ENCODE measurements at places on chromosomes 4 and X.

DNA sequence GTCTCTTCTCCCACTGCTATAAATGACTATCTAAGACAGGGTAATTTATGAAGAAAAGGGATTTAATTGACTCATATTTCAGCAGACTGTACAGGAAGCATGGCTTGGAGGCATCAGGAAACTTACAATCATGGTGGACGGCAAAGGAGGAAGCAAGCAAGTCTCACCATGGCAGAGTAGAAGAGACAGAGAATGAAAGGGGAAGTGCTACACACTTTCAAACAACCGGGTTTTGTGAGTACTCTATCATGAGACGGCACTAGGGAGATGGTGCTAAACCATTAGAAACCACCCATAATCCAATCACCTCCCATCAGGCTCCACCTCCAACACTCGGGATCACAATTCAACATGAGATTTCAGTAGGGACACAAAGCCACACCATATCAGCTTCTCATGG is 11.1 kb downstream of the UBE2NL start:
- no peak for DNase-seq

DNA sequence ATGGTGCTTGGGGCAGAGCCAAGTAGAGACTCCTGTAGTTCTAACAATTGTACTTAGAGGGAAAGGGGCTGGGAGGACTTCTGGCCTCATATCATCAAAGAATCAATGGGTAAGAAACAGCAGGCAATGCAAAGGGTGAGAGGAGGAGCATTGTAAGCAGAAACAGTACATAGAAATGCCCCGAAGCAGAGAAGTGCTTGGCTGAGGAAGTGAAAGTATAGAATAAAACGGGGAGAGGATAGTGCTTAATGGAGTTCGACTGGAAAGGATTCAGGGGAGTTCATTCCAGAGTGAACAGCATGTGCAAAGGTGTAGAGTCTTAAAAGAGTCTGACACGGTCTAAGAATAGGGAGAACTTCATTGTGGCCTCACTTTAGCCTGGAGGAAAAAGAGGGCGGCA is 103.0 kb downstream of the SYNPO2 start:
- DNase-seq: no peak

DNA sequence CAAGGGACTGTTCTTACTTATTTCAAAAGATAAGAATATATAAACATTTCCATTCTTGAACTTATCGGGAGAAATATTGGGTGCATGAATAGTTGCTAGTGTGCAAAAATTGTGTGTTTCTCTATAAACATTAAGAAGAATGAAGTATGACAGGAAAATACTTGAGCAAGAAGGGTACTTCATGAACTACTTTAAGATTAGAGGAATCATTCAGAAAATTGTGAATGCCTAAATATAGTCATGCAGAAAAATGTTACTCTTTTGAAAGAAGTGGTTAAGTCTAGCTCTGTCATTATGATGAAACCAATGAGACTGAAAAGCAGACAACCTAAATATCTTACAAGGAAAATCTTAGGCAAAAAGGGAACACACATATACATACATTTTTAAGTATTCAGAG is 207.8 kb upstream of the PCDH18 start:
- no peak for DNase-seq

- no peak for DNase-seq
These were observed 222.4 kb downstream of the SLIT2 start for GRCh38 chr4:20474119-20474518.

- no peak for DNase-seq
These were observed 571.9 kb downstream of the SPOCK3 start for GRCh38 chr4:166662266-166662843.

DNA sequence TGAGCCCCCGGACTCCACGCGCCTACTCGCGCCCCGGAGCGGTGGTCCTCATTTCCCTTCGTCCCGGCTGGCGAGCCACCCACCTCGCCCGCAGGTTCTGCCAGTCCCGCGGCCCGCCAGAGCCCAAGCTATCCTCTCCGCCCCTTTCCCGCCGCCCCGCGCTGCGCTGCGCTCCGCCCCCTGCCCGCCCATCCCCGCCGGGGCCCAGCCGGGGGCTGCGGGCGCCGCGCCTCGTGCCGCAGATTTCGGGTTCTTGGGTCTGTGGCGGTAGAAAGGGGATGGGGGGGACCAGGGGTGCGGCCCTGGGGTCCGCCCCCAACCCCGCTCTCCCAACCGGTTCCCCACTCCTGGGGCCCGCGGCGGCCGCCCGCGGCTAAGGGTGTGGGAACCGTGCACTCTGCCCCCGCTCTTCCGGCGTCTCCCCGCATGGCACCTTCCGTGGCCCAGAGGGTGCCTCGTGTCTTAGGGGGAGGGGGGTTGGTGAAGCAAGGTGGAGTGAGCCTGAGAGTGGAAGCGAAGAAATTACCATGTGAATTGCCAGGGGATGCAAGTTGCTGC is 650.8 kb upstream of the DIPK2B start:
- peak; percentile 33 for DNase-seq

DNA sequence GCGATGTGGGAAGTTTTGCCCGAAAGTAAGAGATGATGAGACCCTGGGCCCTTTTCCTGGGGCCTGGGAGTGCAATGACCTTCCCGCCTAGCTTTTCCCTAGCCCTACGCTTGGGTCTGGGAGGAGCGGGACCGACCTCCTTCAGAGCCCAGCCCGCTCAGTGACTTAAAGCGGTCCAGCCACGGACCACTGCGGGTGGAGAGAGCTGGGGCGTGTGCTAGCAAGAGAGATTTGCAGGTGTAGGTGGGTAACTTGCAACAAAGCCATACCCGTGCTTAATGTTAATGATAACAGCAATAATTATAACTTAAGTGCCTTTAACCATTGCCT is 503 bp upstream of the PDE5A start:
- DNase-seq: no peak

GRCh38 chr4:79030973-79031372 is 91.7 kb upstream of the PAQR3 start:
- no peak for DNase-seq

- no peak for DNase-seq
These were observed 789.3 kb downstream of the IL1RAPL1 start for GRCh38 chrX:29376584-29376983.

GRCh38 chrX:118215346-118215745 is 98.7 kb upstream of the KLHL13 start:
- DNase-seq: no peak

- DNase-seq: no peak
These were observed 78.7 kb downstream of the WDFY3 start for GRCh38 chr4:84887824-84888223.

DNA sequence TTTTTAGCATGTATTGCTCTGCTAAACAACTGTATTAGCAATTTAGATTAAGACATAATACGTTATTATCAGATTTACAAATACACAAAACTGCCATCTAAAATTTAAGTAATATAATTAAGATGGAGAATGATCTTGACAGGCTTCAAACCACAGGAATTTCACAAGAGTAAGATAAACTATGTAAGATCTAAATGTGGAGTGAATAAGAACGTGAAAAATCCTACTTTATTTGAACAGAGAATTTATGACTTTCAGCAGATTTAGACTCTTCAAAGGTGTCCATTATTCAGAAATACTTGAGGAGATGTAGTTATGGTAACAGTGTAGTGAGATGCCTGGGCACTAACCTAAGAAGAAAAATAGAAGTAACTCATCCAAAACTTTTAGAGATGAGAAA is 73.2 kb downstream of the SLC4A4 start:
- no peak for DNase-seq

Data from NCI-H1105 (cell line).